NCI-H1930 (cell line): ENCODE measurements at places on chromosomes 4 and X.

DNA sequence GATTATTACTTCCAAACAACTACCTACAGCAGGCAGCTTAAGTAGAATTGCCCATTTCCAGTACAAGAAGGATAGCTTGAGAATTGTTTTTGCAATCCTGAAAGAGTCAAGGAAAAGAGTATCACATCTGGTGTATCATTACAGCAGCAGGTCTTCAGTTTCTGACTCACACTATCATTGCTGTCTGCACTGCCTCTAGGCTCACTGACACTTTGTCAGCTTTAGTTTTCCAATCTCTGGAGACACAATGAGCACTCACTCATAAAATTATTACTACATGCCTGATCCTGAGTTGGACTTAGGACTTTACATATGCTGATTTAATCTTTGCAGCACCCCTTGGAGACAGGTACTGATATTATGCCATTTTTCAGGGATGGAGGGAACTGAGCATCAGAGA, 244.6 kb upstream of the BOD1L1 start:
- DNase-seq: no peak

DNA sequence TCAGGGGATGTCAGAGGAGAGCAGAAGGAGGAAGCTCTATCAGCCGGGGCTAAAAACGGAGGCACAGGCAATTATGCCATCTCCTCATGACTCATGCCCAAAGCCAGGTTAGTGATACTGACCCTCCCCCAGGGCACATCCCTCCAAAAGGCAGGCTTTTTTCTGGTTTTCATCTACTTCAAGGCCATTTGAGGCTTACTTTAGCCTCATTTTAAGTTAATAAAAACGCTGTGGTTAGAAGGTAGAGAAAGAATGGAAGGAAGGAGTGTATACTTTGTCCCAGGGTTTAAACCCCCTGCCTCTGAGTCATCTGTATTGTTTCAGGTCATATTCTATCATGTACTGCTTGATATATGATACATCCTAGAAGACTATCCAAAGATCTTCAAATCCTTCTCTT, 89.7 kb upstream of the NDP start:
- DNase-seq: no peak

- DNase-seq: no peak
Measured at GRCh38 chr4:38011511-38012162, 51.4 kb downstream of the PTTG2 start.

DNA sequence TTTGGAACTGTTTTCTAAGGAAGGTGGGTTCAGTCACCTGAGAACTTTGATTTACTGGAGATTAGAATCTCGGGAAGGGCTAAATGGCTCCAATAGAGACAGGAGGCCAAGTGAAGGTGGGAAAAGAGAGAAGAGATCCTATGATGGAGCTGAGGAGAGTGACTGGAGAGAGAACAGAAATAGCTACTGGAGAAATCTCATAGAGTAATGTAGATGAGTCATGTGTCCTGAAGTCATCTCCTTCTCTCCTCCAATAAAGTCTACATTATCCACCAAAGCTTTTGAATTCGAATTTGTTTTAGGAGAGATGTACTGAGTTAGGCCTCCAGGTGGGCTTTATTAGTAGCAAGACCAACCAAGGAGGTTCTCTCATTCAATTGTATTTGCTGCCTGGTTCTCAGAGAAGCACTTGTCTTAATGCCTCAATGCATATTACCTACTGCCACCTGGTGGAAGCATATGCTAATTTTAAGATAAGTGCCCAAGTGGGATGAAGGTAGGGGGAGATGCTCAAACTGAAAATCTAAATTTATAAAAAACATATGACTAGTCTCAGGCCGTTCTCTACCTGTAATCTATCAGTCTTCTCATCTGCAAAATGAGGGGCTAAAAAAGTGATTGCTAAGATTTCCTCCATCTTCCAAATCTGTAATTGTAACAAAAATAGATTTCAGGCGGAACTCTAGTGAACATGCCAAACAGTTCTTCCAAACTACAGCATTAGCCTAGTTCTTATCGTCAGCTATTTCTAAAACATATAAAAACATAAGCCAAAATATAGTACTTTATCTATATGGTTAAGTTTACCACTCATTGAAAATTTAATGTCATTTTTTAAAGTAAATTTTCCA, 24.4 kb downstream of the TXK start:
- DNase-seq: no peak

- DNase-seq: no peak
Measured at GRCh38 chrX:82765811-82766210, 742.3 kb upstream of the POU3F4 start.
